Transverse colon (tissue), 4 donors: ENCODE measurements at places on chromosomes 6 and 20. TPM values are rescaled to one million over a fixed set of nuclear protein-coding genes. Genes with fewer than 3 reads are reported as not detected.

DNA sequence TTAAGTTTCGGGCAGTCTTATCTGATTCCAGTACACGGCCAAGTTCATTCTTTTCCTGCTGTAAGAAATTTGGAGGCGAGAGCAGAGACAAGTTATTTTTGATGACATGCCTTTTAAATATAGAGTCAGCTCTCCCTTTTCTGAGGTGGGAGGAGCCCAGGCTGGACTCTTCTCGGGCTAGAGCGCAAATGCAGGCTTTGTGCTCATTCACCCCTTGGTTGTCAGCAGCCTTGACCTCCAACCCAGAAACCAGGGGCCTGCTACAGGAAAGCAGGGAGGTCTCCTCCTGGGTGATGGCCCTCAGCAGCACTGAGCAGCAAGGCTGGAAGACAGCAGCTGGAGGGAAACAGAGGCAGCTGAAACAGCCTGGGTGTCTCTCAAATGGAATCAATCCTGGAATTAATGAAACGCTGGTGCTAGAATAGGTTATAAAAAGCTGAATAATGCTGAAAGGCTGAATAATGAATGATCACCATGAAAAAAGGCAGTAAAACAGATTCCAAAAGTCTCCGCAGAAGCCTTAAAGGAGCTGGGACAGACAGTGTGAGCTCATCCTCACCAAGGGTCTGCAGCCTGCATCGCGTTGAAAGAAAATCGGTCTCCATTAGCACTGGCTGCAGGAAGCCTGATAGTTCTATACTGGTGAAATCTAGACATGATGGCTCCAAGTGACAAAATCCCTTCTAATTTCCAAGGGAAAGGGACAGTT is 28.2 kb upstream of the ECI2 start:
- no peak for DNase-seq

DNA sequence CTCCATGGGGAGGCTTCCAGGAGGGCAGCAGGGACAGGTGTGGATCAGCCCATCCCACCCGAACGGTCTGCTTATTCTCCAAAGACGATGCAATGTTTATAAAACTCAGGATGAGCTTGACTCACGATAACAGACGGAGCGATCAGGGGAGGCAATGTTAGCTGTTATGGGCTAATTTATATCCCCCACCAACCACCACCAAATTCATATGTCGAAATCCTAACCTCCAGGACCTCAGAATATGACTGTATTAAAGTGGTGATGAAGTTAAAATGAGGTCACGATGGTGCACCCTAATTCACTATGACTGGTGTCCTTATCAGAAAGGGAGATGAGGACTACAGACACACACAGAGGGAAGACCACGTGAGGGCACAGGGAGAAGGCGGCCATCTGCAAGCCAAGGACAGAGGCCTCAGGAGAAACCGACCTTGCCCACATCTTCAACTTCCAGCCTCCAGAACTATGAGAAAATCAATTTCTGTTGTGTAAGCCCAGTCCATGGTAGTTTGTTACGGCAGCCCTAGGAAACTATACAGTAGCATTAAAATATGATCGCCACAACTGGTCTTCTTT is 7.0 kb downstream of the ADTRP start:
- no peak for DNase-seq

- no peak for DNase-seq
Observed at GRCh38 chr6:5276581-5276980, 15.3 kb downstream of the FARS2 start.

TREM2 gene
- total RNA-seq: not detected

DNA sequence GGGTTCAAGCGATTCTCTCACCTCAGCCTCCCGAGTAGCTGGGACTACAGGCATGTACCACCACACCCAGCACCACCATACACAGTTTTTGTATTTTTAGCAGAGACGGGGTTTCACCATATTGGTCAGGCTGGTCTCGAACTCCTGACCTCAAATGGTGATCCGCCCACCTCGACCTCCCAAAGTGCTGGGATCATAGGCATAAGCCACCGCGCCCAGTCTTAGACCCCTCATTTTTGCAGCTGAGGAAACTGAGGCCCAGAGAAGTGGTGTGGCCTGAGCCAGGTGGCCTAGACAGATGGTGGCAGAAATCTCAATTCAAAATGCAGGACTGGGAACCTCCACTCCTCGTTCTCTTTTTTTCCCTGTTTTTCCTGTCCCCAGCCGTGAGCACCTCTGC is 12.6 kb upstream of the FAM209A start:
- no peak for DNase-seq
